Stimulated activated CD8-positive, alpha-beta memory T cell treated with anti-CD3 and anti-CD28 coated beads, Interleukin-2, amount 100 ng/mL, for 48 hours (primary cell): ENCODE measurements at places on chromosomes 2 and 18.

- no peak for DNase-seq
Measured at GRCh38 chr18:75110846-75111415, 98.0 kb downstream of the PTGR3 start.

DNA sequence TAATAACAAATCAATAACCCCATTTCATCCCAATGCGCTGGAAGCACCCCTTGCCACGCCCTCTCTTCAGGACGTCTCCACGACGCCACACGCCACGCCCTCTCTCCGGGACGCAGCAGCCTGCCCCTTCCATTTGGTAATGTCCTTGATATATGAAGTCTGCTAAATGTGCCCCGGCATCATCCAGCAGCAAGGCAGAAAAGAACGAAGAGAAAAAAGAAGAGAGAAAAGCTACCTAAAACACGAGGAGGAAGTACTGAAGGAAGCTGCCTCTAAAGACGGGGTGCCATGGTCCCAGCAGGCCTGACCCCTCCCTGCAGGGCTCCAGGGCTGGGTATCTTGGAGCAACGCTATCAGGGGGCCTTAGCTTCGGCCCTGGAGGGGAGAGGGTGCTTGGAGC lies 41.8 kb downstream of the CNGA3 start:
- DNase-seq, result no peak

- DNase-seq, result no peak
Measured at GRCh38 chr2:174343343-174343622, 8.5 kb downstream of the SP9 start.

GRCh38 chr2:233430081-233430480 lies 75.8 kb downstream of the DGKD start:
- DNase-seq, result no peak

- no peak for DNase-seq
Measured at GRCh38 chr18:9066358-9066757, 36.1 kb upstream of the NDUFV2 start.

- DNase-seq, result no peak
Measured at GRCh38 chr2:121722479-121722878, 14.2 kb downstream of the NIFK start.

DNA sequence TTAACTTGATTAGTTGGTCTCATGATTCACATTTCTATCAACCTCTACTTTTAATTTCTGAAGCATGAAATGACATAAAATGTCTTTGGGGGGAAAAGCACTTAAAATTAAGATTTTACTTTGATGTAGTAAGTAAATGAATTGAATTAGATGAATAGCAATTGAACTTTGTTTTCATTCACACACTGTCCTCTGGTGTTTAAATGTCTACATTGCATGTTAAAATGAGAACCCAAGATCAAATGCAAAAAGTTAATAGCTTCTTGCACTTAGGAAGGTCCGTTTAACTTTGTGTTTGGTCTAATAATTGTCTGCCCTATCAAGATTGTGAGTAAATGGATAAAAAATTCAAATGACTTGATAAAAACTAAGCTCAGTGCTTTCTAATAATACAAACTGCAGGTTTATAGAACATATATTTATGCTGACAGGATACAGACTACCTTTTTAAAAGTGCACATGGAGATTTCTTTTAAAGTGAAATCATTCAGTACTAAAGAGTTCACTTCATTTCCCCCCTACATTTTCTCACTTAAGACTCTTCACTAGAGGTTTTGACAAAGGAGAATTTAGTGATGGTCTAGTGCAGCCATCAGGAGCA lies 156.2 kb upstream of the NABP1 start:
- no peak for DNase-seq

DNA sequence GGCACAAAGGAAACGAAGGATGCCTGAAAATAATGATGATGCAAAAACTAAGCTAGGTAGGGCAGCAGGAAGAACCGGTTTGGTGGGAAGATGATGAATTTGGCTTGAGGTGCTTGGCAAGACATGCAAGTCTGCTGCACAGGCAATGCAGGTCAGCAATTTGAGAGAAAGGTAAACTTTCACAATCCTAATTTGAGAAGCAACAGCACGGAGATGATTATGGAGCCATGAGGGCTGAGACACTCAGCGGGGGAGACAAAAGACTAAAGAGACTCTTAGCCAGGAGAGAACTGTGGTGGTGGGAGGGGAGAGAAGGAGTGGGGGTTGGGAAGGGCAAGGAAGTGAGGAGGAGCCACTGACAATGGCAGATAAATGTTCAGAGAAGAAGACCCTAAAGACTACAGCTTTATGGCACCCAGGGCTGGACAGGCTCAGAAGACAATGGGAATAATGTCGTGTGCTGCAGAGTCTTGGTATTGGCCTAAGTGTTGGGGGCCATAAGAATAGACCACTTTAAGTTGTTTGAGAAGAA lies 19.4 kb upstream of the RNF149 start:
- no peak for DNase-seq

DNA sequence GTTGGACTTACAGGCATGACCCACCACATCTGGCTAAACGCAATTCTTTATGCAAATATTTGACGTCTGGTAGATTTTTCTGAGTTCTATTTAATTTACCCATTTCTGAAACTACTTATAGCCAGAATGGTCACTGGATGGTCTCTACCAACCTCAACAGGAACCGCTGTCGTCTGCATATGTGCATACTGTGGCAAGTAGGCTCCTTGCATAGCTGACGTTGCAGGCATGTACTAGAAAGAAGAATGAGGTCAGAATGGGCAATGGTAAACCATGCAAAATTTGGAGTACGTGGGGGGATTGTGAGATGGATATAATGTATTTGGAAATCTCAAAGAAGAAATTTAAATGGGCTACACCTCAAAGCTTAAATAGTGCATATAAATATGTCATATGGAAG lies 77.1 kb upstream of the ITGB6 start:
- no peak for DNase-seq

DNA sequence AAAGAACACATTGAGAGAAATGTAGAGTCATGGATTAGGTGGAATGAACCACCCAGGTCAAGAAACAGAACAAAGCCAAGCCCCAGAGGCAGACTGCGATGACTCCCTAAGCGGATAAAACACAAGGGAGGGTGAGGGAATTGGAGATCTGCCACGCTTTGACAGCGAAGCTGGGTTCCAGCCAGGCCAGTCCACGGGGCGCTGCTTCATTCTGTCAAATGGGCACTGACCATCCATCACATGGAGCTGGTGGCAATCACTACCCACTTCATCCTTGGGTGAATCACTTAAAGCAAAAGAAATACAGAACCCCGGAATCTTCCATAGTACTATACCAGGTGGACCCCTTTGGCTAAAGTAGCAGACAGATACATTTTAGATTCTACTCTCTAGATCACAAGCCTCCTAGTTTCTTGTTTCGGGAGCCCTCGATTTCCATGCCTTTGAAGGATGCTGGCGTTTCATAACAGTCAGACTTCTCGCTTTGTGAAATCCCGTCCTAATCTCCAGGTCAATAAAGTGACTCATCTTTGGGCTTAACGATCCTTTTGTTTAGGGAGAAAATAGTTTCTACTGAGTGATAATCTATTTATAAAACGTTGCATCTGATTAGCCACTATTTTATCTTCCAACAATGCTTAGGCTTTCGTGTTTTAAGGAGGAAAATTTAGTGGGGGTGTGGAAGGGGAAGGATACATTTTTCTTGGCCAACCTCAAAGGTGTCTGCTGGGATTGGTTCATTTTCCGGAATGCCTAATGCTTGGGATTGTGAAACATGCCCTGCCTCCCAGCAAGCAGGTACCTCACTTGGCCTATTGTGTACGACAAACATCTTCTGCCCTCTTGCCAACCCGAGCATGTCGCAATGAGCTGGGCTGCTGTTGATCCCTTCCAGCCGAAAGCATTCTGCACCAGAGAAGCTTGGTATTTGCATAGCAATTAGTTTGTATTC lies 44.1 kb upstream of the HDAC4 start:
- DNase-seq, result no peak

- no peak for DNase-seq
Measured at GRCh38 chr2:126750506-126750905, 94.5 kb downstream of the GYPC start.

DNA sequence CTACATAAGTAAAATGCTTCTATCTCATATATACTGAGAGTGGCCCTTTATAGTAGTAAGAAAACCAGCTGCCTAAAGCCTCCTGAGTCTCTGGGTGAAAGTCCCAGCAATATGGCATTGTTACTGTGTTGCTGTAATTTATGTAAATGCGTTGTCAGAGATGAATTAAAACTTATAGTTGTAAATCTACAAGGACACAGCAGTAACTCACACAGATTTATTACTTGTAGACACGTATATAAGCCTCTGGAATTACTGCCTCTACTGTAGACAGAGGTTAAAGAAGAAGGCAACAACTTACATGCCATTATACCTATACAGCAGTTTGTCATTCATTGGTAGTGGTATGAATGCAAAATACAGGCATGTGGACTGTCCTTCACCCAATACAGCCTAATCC lies 169.1 kb upstream of the BOD1L2 start:
- DNase-seq, result no peak

DNA sequence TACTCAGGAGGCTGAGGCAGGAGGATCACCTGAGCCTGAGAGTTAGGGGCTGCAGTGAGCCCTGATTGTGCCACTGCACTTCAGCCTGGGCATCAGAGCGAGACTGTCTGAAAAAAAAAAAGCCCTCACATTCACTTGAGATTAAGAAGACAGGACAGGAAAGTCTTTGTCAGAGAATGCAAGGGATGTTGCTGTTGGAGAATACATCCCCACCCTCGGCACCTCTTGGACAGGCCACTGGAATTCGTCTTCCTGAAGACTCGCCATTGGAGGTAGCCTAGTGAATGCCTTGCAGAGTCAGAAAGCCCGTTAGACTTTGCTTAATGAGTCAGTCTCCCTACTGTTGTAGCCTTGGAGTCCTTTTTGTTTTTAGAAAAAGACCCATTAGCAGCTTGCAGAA lies 205.6 kb downstream of the FAM210A start:
- no peak for DNase-seq

GRCh38 chr2:176147210-176147799 lies 4.0 kb upstream of the HOXD4 start:
- no peak for DNase-seq

DNA sequence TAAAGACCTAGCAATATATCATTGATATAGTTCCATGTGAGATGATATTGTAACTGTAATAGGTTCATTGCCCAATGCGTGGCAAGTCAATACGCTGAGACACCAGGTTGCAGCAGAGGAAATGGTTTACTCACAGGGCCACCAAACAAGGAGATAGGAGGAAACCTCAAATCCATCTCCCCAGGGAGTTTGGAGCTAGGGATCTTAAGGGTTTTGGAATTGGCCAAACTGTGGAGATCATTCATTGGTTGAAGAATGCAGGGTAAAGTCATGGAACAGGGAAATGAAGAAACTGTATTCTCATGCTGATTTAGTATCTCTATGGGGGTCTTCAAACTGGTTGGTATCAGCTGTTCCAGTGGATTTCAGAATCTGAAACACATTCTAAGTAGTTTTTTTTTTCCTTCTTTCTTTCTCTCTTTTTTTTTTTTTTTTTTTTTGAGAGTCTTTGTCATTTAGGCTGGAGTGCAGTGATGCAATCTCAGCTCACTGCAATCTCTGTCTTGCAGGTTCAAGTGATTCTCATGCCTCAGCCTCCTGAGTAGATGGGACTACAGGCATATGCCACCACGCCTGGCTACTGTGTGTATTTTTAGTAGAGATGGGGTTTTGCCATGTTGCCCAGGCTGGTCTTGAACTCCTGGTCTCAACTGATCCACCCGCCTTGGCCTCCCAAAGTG lies 30.7 kb upstream of the PPM1B start:
- no peak for DNase-seq

DNA sequence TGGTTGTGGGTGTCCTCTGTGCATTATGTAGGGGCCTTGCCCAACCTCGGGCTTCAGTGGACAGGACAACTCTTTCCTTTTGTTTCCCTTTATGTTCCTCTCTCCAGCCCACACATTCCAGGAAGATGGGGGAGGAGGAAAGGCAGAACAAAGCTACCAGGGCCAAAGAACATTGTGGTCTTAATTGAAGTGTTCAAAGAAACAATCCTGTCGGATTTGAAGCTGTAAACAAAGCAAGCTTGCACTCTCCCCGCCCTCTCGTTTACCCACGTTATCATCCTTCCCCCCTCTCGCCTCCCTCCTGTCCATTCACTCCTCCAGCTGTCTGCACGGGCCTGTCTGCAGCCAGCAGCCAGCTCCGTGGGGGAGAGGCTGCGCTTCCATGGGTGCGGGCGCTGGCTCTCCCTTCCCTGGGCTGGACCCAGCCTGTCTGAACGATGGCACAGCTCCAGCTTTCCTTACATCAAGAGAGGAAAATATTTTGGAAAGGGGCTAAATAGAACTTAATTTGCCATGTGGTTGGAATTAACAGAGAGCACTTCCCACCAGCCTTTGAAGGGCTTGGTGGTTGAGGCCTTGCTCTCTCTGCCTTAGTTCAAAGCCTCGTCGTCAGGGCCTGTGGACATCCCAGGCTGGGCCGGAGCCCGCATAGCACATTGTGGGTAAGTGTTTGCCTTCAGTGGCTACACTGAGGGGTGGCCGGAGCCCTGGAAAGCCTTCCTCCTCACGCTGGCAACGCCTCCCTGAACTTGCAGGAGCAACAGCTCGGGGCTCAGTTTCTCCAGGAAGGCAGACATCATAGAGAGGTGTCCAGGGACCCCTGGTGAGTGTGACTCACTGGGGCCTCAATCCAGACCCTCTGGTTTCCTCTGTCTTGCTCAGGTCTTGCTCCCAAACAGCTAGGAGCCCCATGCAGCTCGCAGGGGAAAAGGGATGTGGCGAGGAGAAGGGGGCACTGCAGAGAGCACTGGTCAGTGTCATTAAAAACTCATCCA lies 60.6 kb upstream of the HS6ST1 start:
- DNase-seq, result no peak

GRCh38 chr2:164430166-164430783 lies 191.0 kb downstream of the GRB14 start:
- no peak for DNase-seq

- no peak for DNase-seq
Measured at GRCh38 chr2:52336951-52337350, 1305.0 kb upstream of the NRXN1 start.

DNA sequence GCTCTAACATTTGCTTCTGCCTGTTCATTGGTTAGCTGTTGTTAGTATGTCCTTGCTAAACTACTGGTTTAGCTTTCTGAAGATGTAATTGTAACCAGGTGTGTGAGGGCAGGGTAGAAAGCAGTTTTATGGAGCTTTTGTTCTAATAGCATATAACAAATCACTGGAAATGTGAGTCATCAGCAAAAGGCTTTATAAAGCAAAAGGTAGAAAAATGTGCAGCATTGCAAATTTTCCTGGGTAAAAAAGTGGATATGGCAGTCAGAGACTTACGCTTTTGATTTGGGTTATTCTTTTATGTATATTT lies 85.3 kb downstream of the ZNF407 start:
- no peak for DNase-seq

DNA sequence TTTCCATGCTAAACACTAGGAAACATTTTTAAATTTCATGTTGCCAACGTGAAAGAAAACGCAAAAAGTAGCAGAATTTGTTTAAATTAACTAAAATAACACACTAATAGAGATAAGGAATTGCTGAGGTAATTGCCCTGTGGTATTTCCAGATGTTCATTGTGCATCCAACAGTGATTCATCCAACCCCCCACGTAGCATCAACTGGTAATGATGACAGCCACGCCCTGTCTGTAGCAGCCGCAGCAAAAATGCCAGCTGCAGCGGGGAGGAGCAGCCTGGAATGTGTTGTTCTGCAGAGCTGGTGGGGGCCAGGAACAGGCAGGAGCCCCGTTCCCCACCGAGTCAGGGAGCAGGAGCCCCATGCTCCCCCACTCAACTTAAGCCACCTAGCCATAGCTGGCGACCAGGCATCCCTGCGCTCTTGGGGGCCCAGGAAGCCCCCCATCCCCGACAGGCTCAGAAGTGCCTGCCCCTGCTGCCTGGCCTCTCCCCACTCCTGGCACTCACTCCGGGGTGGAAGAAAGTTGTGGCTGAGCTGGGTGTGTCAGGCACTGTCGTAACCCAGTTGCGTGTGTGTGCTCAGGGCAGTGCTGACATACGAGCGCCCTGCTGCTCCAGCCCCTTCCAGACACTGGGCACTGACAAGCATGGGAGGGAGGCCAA lies 695.1 kb upstream of the ACVR2A start:
- no peak for DNase-seq
